ENCODE measurements at places on chromosomes 2 and 18. TPM values are rescaled to one million over a fixed set of nuclear protein-coding genes. Genes with fewer than 3 reads are reported as not detected.

The FMNL2 gene
- total RNA-seq, result 20.8 TPM

The NAB1 gene
- total RNA-seq, result 41.2 TPM

The DYSF gene
- 0.65 TPM for total RNA-seq

The MYO5B gene
- total RNA-seq, result 0.18 TPM

The LCT gene
- not detected for total RNA-seq

The SOWAHC gene
- 6.5 TPM for total RNA-seq

The LRRTM4 gene
- total RNA-seq, result not detected

The B4GALT6 gene
- total RNA-seq, result 2.5 TPM

The IL18R1 gene
- 1.5 TPM for total RNA-seq

The SLC4A3 gene
- 2.1 TPM for total RNA-seq

The LHCGR gene
- not detected for total RNA-seq

The GALNT5 gene
- total RNA-seq, result 26.9 TPM

The ALPP gene
- not detected for total RNA-seq

The CCDC74A gene
- total RNA-seq, result 11.5 TPM

The ERMN gene
- not detected for total RNA-seq

The CD28 gene
- under 0.01 TPM for total RNA-seq

The CNDP1 gene
- total RNA-seq, result not detected

The FAM161A gene
- 1.9 TPM for total RNA-seq

The KLHL41 gene
- total RNA-seq, result 0.85 TPM

The TXNDC2 gene
- total RNA-seq, result under 0.01 TPM

Data from smooth muscle cell of bladder (primary cell).